ENCODE measurements at places on chromosomes 12 and 14.

DNA sequence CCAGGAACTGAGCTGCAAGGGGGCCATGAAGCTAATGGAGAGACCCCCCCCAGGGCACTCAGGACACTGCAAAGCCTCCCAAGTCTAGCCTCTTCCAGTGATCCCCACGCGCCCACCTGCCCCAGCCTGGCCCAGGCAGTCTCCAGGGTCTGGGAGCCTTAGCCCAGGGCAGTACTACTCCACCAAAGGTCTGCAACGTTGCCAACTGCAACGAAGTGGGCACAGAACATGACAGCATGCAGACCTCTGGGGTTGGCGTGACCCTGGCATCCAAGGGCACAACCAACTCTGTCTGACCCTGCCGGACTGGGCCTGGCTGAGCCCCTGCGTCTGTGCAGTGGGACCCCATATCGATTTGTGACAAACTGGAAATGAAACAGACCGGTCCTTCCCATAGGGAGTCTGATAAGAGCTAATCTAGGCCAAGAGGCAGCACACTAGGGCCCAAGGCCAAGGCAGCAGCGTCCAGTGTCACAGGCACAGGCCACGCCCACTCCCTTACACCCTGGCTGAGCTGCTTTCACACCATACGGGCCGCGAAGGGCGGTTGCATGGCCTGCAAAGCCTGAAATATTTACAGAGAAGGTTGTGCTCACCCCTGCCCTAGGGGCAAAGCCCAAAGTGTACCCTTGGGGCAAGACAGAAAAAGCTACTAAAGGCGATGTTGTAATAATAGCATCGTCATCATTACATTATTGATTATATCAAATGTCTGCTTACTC lies 76.7 kb downstream of the NCOR2 start:
- H3K27me3 ChIP-seq = no peaks in the 10 kb centered on the region
- H3K27ac ChIP-seq = peak overlapping the region; percentile 62
- H3K4me1 ChIP-seq = no peaks in the 10 kb centered on the region
- DNase-seq = peak; percentile 92
- H3K4me3 ChIP-seq = no peak overlapping the region

DNA sequence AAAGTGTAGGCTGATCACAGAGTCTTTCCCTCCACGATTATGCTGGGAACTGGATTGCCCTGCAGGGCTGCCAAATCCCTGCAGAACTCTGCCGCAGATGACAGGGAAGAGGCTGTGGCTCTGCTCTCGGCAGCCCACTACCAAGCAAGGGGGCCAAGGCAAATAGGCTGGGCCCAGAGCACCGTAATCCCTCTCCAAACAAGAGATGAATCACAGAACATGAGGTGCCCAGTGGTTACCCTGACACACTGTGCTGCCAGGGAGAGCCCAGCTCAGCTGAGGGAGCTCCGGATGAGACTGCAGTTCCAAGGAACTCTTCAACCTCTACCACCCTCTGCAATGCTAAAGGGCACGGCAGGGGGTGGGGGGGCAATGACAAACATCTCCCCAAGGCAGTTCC lies 33.9 kb downstream of the STON2 start:
- H3K27me3 ChIP-seq = no peaks in the 10 kb centered on the region
- no peak overlapping the region for H3K27ac ChIP-seq
- no peaks in the 10 kb centered on the region for H3K36me3 ChIP-seq
- H3K4me3 ChIP-seq = no peak overlapping the region

DNA sequence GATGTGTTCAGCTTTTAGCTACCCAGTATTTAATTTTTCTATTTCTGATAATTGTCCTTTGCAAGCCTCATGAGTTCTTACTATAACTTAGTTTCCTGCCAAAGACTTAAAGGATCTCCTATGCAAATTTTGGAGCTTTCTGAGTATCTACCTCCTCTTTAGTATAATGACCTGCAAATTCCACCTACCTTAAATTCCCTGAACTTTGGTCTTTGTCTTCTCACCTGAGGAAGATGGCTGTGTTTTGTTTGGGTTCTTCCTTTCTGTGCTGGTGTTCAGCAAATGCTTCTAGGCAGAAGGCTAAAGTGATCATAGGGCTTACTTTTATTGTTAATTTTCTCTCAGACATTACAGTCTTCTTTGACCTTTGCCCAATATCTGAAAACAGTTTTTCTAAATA lies 142.8 kb downstream of the FUT8 start:
- no peaks in the 10 kb centered on the region for H3K36me3 ChIP-seq
- no peak for DNase-seq
- no peak overlapping the region for H3K27ac ChIP-seq
- no peaks in the 10 kb centered on the region for H3K4me1 ChIP-seq
- H3K4me3 ChIP-seq = no peak overlapping the region
- H3K27me3 ChIP-seq = no peaks in the 10 kb centered on the region

GRCh38 chr12:111992464-111992863 lies 20.5 kb downstream of the TMEM116 start:
- no peaks in the 10 kb centered on the region for H3K27me3 ChIP-seq
- H3K4me3 ChIP-seq = no peak overlapping the region
- no peaks in the 10 kb centered on the region for H3K4me1 ChIP-seq
- H3K36me3 ChIP-seq = peaks cover 5% of the 10 kb centered on the region
- H3K27ac ChIP-seq = no peak overlapping the region
- DNase-seq = no peak

DNA sequence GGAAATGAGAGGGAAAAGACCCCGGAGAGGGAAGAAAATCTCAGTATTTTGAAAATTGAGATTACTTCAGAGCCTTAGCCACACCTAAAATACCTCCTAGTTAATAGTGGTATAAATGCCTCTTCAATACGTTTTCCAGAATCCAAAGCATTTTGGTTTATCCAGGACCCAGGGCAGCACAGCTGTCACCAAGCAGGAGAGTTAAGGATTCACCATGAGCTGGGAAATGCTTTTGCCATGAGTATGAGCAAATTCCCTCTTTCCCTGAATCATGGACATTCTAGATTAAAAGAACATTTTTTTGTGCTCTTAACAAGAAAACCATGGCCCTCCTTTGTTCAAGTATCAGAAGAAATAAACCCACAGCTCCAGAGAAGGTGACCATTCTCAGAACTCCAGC lies 21.8 kb upstream of the RTRAF start:
- no peak for DNase-seq
- H3K4me1 ChIP-seq = no peaks in the 10 kb centered on the region
- H3K36me3 ChIP-seq = no peaks in the 10 kb centered on the region
- H3K4me3 ChIP-seq = no peak overlapping the region

GRCh38 chr14:91323671-91324605 lies 79.4 kb upstream of the GPR68 start:
- H3K4me1 ChIP-seq = peaks cover 29% of the 10 kb centered on the region
- peak; percentile 94 for DNase-seq
- no peaks in the 10 kb centered on the region for H3K36me3 ChIP-seq
- H3K4me3 ChIP-seq = peak overlapping the region; percentile 47

- no peak overlapping the region for H3K4me3 ChIP-seq
- DNase-seq = no peak
- H3K27ac ChIP-seq = no peak overlapping the region
- H3K36me3 ChIP-seq = no peaks in the 10 kb centered on the region
- H3K4me1 ChIP-seq = peaks cover 2% of the 10 kb centered on the region
- no peaks in the 10 kb centered on the region for H3K27me3 ChIP-seq
Measured at GRCh38 chr12:107326237-107326636, 232.9 kb upstream of the CRY1 start.

DNA sequence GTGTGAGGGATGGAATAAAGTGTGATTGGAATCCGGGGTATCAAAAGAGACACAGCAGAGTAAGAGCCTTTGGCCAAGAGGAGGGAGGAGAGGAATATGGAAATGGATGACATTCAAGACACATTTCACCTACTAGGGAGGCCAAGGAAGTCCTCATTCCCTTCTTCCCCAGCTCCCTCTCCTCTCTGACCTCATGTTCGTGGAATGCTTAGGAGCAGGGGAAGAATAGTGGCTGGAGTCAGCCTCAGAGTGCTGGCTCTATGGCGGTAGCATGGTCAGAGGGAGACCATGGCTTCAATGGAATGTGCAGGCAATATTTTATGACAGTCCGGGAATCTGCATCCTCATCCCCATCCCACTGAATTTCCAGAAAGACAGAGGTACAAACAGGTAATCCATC lies 196.6 kb downstream of the EGLN3 start:
- no peaks in the 10 kb centered on the region for H3K4me1 ChIP-seq
- no peaks in the 10 kb centered on the region for H3K27me3 ChIP-seq
- no peaks in the 10 kb centered on the region for H3K36me3 ChIP-seq
- H3K4me3 ChIP-seq = no peak overlapping the region

GRCh38 chr14:102999227-102999895 lies 58.0 kb downstream of the CDC42BPB start:
- no peak overlapping the region for H3K27ac ChIP-seq
- H3K4me1 ChIP-seq = no peaks in the 10 kb centered on the region
- H3K4me3 ChIP-seq = no peak overlapping the region
- DNase-seq = no peak

- H3K4me3 ChIP-seq = no peak overlapping the region
- H3K36me3 ChIP-seq = no peaks in the 10 kb centered on the region
- H3K4me1 ChIP-seq = no peaks in the 10 kb centered on the region
- H3K27me3 ChIP-seq = no peaks in the 10 kb centered on the region
- no peak overlapping the region for H3K27ac ChIP-seq
Measured at GRCh38 chr12:116037941-116038837, 239.3 kb downstream of the MED13L start.

- H3K4me3 ChIP-seq = no peak overlapping the region
- no peak overlapping the region for H3K27ac ChIP-seq
- H3K4me1 ChIP-seq = peaks cover 9% of the 10 kb centered on the region
- no peaks in the 10 kb centered on the region for H3K36me3 ChIP-seq
- no peak for DNase-seq
Measured at GRCh38 chr12:19988001-19988400, 380.3 kb upstream of the PDE3A start.

GRCh38 chr12:53044896-53045695 lies 4.8 kb upstream of the TNS2 start:
- H3K36me3 ChIP-seq = peaks cover 6% of the 10 kb centered on the region
- no peak for DNase-seq
- no peaks in the 10 kb centered on the region for H3K27me3 ChIP-seq
- H3K4me3 ChIP-seq = peak overlapping the region; percentile 77

- H3K4me1 ChIP-seq = peaks cover 46% of the 10 kb centered on the region
- peak; percentile 91 for DNase-seq
- no peaks in the 10 kb centered on the region for H3K27me3 ChIP-seq
- peaks cover 2% of the 10 kb centered on the region for H3K36me3 ChIP-seq
- H3K27ac ChIP-seq = peak overlapping the region; percentile 98
Measured at GRCh38 chr14:23154964-23155587, 28.4 kb downstream of the SLC7A8 start.

DNA sequence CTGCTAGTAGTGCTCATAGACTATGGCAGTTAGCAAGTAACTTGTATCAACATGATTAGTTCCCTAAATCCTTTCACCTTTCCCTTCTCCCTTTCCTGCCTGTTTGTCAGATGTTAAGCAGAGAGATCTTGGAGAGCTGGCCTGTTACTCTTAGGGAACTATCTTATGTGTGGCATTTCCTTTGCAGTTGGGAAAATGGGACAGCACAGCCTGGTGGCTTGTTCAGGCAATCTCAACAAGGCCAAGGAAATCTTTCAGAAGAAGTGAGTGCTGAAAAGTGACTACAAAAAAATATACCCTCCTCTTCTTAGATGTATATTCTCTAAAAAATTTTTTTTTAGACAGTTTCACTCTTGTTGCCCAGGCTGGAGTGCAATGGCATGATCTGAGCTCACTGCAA lies 7.4 kb downstream of the PARP2 start:
- no peaks in the 10 kb centered on the region for H3K27me3 ChIP-seq
- DNase-seq = no peak
- H3K4me3 ChIP-seq = no peak overlapping the region
- H3K4me1 ChIP-seq = no peaks in the 10 kb centered on the region

DNA sequence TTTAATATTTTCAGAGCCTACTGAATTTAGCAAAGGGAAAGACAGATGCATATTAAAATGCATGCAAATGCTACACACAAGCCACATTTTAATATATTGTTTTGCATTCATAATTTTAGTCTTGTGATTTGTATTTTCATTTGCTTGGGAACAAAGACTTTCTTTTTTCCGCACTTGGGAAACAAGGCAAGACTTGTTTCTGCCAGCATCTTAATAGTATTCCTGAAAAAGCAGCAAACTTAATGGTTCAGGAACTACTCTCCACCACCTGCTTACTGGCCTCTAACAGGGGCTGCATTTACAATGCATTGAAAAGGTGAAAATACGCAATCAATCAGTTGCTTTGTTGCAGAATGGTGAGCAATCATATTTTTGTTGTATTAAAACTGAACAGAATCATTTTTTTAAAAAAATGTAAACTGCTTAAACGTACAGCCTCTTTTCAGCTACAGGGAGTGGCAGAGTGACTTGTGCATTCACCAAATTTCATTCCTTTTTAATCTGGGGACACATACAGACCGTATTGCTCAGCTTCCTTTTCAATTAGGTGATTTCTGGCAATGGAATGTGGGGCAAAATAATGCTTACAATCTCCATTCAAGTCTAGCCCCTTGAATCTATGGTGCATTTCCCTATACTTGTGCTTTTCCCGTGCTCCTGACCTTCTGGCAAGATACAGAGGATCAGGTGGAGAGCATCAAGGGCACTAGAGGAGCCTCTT lies 144.1 kb upstream of the BTG1 start:
- H3K36me3 ChIP-seq = no peaks in the 10 kb centered on the region
- no peak overlapping the region for H3K4me3 ChIP-seq
- H3K27me3 ChIP-seq = no peaks in the 10 kb centered on the region

DNA sequence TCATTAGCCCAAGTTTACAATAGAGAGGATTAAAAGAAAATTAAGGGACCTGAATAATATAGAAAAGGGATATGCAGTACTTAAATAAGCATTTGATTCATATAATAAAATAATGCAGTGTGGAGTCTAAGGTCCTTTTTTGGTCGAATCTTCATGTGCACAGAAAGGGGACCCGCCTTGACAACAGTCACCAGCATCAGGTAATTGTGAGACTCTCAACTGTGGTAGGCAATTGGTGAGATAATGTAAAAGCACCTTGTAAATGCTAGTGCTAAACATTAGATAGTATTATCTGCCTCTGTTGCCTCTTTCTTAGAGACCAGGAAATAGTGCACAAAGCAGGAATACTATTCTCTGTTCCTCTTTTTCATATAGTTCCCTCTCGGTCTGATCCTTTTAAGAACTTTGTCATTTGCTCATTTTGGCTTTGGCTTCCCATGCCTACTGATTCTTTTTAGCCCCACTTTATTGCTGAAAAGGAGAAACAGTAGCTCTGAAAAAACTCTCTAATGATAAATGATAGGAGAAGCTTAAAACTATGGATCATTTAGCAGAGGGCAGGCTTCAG lies 17.5 kb downstream of the CHPT1 start:
- H3K27me3 ChIP-seq = no peaks in the 10 kb centered on the region
- no peak for DNase-seq
- no peak overlapping the region for H3K4me3 ChIP-seq
- H3K27ac ChIP-seq = no peak overlapping the region

DNA sequence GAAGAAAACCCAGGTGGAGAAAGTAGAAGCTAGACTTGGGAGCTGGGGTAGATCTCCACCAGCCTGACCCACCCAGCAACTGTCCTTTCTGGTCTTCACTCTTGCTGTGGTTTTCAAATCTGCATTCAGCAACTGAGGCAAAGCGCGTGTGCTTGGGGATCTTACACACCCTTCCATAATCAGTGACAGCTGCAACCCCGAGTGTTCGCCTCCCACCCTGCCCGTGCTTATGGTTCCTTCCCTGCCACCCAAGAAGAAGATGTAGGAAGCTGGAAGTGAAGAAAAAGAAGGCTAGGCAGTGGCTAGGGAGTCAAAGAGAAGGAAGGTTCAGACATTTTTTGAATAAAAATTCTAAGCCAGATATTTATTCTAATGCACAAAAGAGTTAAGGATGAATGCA lies 162.6 kb upstream of the CCND2 start:
- H3K27me3 ChIP-seq = no peaks in the 10 kb centered on the region
- peak; percentile 34 for DNase-seq
- no peak overlapping the region for H3K4me3 ChIP-seq
- no peaks in the 10 kb centered on the region for H3K4me1 ChIP-seq

GRCh38 chr12:86551146-86551571 lies 295.0 kb upstream of the MGAT4C start:
- DNase-seq = no peak
- no peaks in the 10 kb centered on the region for H3K4me1 ChIP-seq
- H3K4me3 ChIP-seq = no peak overlapping the region
- no peaks in the 10 kb centered on the region for H3K36me3 ChIP-seq
- H3K27me3 ChIP-seq = no peaks in the 10 kb centered on the region
- H3K27ac ChIP-seq = no peak overlapping the region

Measured in right atrium auricular region (tissue), 2 donors.